ENCODE measurements at places on chromosomes 7 and 10. TPM values are rescaled to one million over a fixed set of nuclear protein-coding genes. Genes with fewer than 3 reads are reported as not detected.

Gene PLEKHS1
- total RNA-seq = not detected

Gene ADAM22
- total RNA-seq = 0.86 TPM

Gene MET
- total RNA-seq = 51.0 TPM

Gene NFKB2
- 30.4 TPM for total RNA-seq

Gene CTAGE8
- under 0.01 TPM for total RNA-seq

Gene PLPP4
- 5.5 TPM for total RNA-seq

Gene TACC2
- total RNA-seq = 6.8 TPM

Gene PIP
- not detected for total RNA-seq

Gene PDE6C
- total RNA-seq = not detected

Gene MKI67
- 42.9 TPM for total RNA-seq

Gene TMEM225B
- 0.44 TPM for total RNA-seq

Gene GRID1
- 0.29 TPM for total RNA-seq

Gene MAP3K8
- total RNA-seq = 21.0 TPM

Gene ATP5F1C
- total RNA-seq = 240 TPM

Gene EGFR
- total RNA-seq = 99.8 TPM

Gene CHN2
- 0.29 TPM for total RNA-seq

Gene ATP6V0A4
- 0.14 TPM for total RNA-seq

Gene PSD
- 2.3 TPM for total RNA-seq
